ENCODE measurements at places on chromosomes 16 and 17.

GRCh38 chr17:75749545-75750389 lies 15.2 kb downstream of the GALK1 start:
- DNase-seq = peak; percentile 54

DNA sequence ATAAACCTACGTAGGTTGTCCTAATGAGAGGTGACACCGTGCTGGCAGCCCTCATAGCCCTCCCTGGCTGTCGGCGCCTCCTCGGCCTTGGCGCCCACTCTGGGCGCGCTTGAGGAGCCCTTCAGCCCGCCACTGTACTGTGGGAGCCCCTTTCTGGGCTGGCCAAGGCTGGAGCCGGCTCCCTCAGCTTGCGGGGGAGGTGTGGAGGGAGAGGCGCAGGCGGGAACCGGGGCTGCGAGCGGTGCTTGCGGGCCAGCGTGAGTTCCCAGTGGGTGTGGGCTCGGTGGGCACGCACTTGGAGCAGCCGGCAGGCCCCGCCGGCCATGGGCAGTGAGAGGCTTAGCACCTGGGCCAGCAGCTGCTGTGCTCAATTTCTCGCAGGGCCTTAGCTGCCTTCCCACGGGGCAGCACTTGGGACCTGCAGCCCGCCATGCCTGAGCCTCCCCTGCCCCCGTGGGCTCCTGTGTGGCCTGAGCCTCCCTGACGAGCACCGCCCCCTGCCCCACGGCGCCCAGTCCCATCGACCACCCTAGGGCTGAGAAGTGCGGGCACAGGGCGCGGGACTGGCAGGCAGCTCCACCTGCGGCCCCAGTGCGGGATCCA lies 40.1 kb upstream of the AMZ2 start:
- DNase-seq = no peak

DNA sequence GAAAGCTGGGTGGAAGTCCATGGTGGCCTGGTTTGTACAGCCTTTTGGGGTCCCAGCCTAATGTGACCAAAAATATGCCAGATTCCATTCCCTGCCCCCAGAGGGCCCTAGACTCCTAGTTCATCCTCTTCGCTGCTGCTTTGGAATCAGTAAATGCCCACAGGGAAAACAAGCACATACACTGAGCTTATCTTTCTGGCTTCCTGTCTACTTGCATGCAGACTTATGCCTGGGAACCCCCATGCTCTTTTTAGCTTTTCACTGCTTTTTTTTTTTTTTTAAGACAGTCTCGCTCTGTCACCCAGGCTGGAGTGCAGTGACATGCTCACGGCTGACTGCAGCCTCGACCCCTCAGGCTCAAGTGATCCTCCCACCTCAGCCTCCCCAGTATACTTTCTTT lies 6.2 kb upstream of the CD300LG start:
- DNase-seq = no peak

DNA sequence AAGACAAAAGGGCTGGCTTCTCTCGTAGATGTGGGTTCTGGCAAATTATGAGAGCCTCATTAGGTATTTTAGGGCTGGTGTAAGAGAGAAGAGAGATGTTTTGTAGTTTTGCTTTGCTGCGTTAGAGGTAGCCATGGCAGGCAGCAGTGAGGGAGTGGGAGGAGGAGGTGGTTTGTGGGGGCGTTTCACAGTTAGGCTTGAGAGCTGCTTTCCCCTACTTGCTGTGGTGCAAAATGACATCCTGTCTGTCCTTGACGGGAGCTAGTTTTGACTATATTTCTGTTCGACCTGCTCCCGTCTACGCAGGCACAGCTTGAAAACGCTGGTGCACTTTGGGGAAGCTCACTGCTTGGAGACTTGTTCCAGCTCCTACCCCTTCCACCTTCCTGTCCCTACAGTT lies 75.5 kb downstream of the SLC5A11 start:
- no peak for DNase-seq
